ENCODE measurements at places on chromosomes 3 and 15.

GRCh38 chr15:44788748-44789147, 52.4 kb downstream of the TRIM69 start:
- DNase-seq: no peak

GRCh38 chr3:188270423-188270972, 116.5 kb downstream of the LPP start:
- peak; percentile 70 for DNase-seq

- DNase-seq: peak; percentile 91
Measured at GRCh38 chr3:190618330-190619030, 104.6 kb downstream of the IL1RAP start.

GRCh38 chr3:155292133-155292532, 1.4 kb downstream of the STRIT1 start:
- no peak for DNase-seq
